EH (cell line): ENCODE measurements at places on chromosomes 1 and 21.

DNA sequence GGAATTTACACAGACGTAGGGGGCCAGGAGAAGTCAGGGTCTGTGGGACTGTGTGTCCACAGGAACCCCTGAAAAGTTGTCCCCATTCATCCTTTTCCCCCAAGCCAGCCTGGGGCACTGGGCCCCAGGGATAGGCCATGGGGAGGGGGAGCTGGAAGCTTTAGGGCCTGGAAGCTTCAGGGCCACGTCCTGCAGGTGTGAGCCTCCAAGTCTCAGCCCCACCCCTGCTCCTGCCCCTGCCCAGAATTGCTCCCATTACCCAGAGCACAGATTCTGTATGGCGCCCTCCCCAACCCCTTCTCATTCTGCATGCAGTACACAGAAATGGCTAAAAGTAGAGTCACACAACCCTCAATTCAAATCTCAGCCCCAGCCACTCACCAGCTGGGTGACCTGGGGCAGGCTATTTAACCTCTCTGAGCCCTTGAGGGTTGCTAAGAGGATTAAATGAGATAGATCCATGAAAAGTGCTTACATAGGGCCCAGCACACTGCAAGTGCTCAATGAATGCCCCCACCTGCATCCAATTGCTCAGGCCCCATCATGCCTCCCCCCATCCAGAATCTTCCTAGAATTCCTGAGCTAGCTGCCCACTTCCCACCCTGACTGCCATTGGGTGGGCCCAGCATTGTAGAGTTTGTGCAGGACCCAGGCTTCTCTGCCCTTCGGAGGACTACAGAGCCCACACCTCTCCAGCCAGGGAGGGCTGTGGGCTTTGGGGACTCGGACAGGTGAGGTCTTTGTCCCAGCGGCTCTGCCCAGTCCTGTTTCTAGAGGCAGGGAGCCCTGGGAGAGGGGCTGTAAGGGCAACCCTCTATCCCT lies 6.5 kb downstream of the RAP1GAP start:
- no peak for DNase-seq

DNA sequence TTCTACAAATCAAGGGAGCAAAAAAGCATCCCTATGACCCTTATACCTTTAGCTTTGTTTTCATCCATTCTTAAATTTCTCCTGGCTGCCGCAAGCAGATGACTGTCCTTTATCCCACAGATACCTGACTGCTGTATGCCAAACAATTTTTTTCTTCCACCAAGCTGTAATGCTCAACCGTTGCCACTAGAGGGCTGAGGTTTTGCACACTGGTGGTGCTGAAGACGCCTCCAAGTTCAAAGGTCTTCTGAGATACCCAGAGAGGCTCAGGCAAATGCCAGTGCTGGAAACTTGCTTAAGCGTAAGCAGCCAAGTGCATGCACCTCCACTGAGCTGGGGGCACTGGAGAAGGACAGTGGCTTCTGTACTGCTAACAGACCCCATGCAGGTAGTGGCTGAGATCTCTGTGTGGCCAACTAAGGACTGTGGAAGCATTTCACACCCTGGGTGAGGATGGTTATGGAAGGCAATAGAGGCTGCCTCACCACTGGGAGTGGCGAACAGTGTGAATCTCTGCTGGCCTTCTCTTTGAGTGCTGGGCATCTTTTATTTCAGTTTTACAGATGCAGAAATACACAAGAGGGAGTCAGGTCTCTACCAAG lies 28.5 kb downstream of the CNIH3 start:
- DNase-seq, result peak; percentile 53

DNA sequence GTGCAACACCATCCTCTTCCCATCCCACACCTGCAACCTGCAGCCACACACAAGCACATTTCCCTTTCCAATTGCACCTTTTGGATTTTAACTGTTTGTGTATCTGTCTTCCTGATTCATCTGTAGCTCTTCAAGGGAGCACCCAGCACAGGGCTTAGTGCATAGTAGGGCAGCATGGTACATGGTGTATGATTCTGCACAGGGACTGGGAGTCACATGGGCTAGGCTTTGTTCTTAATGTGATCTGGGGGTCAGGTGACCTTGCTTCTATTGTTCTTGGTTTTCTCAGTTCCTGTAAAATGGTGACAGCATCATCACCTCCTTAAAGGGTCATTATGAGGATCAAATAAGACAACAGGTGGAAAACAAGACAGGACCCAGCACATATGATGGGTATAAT lies 419.3 kb downstream of the MATN1 start:
- no peak for DNase-seq

DNA sequence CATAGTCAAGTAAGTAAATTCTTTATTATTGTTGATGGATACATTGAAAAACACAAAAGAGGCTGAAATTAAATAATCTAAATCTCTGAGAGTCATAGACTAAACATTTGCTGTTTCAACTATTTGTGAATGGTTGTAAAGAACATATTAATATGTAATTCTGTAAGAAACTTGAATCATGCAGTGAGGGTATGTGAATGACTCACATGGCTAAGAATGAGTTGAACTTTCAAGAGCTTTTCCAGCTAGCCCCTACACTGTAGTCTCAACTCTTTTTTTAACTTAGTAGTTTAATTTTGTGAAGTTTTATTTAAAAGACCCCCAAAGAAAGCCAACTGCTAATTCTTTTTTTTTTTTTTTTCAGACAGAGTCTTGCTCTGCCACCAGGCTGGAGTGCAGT lies 588.1 kb downstream of the DPYD start:
- peak; percentile 81 for DNase-seq

- DNase-seq, result peak; percentile 80
Observed at GRCh38 chr1:201582705-201583442, 43.9 kb downstream of the NAV1 start.

GRCh38 chr1:170707117-170707516 lies 43.2 kb downstream of the PRRX1 start:
- DNase-seq, result no peak

GRCh38 chr1:43998000-43998378 lies 6.6 kb downstream of the CCDC24 start:
- DNase-seq, result no peak

DNA sequence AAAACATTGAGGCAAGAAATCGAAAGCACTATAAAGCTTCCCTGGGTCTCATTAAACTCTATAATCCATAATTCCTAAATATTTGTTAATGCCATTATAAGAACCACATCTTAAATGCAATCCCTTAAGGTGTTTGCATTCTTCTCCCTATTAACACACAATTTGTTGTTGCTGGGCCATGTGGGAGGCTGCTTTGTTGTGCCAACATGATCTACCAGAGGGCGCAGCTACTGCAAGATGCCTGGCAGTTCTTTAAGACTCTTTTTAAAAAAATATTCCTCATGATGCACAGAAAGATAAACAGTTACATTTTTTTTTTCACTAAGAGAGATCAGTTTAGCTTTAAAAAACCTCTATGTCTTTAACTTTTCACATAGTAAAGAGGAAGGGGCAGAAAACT lies 39.0 kb upstream of the BCAS2 start:
- no peak for DNase-seq

GRCh38 chr1:215482079-215482478 lies 85.0 kb upstream of the KCTD3 start:
- no peak for DNase-seq
